ENCODE measurements at places on chromosomes 16 and 17.
A peak's percentile ranks its signal among the peaks of the same experiment; 100 is the strongest.

- no peak for DNase-seq
Measured at GRCh38 chr17:80659651-80660050, 115.0 kb downstream of the RPTOR start.

- peak; percentile 67 for DNase-seq
Measured at GRCh38 chr17:35973333-35974260, 7.7 kb downstream of the CCL16 start.

- DNase-seq, result no peak
Measured at GRCh38 chr16:76389126-76389525, 111.9 kb downstream of the CNTNAP4 start.

- DNase-seq, result no peak
Measured at GRCh38 chr16:30381291-30382041, 895 bp downstream of the SEPTIN1 start.

DNA sequence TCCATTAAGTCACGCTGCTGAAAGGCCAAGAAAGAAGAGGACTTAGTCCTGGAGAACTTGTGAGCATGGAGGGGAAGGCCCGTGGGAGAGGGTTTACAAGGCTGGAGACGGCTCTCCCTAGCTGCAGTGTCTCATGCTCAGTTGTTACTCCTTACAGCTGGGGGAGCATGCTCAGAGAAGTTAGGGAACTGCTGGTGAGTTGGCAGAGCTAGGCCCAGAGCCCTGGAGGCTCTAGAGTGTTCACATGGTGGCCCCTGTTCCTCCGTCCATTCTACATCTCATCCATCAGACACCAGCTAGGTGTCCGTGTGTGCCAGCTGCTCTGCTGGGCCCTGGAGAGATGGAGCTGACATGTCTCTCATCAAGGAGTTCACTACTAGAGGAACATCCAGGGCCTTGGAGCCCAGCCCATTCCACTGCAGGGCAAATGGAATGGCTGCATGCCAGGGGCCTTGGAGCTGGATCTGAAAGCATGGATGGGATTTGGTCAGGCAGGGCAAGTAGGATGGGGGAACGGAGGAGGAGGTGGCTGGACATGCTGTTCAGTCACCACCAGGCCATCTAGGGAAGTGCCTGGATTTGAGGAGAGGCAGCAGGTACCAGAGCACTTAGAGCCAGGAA is 6.3 kb downstream of the XYLT2 start:
- no peak for DNase-seq
